ENCODE measurements at places on chromosomes 16 and 17. TPM values are rescaled to one million over a fixed set of nuclear protein-coding genes. Genes with fewer than 3 reads are reported as not detected.

DNA sequence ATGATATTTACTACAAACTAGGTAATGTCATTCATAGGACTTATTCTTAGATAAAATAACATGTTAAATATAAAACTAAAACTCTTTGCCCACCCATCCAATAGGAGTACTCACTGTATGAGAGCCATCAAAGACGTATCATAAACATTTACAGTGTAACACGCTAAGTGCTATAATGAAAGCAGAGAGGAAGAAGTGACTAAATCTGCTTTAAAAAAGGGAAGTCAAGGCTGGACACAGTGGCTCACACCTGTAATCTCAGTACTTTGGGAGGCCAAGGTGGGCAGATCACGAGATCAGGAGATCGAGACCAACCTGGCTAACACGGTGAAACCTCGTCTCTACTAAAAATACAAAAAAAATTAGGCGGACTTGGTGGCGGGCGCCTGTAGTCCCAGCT lies 32.4 kb downstream of the SPAG9 start:
- DNase-seq: no peak

DNA sequence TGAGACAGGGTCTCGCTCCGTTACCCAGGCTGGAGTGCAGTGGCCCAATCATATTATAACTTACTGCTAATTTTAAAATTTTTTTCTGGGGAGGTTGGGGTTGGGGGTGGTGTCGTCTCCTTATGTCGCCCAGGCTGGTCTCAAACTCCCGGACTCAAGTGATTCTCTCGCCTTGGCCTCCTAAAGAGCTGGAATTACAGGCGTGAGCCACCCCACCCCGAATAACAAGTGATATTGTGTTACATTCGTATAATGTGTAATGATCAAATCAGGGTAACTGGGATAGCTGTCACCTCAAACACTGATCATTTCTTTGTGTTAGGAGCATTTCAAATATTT lies 16.2 kb upstream of the KPNA2 start:
- no peak for DNase-seq

DNA sequence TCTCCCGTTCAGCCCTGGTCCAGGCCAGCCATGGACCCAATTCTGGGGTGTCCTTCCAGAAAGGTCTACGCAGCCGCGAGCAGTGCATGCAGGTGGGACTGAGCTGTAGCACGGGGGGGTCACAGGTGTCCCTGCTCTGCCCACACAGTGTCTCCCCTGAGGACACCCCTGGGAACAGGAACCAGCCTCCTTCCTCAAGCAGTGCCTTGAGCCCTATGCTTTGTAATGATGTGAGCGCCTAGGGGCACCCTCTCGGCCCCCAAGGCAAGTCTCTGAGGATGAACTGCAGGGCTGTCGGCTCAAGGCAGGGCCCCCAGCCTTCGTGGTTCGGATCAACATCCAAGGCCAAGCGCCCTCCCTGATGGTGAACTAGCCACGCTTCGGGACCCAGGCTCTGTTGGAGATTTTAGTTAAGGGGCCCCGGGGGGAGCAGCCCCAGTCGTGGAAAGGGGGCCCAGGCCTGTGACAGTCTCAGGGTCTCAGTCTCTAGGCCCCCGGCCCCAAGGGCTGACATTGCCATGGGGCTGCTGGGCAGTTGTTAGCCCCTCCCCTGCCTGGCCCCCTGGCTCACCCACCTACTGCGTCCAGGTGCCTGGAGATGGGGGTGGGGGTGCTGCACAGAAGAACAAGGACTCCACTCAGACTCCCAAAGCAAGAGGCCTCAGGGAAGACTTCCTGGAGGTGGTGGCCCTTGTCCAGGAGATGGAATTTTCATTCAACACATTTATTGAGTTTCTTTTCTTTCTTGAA lies 2.3 kb downstream of the IL17C start:
- no peak for DNase-seq

GRCh38 chr16:88993166-88993761 lies 16.3 kb upstream of the CBFA2T3 start:
- no peak for DNase-seq

DNA sequence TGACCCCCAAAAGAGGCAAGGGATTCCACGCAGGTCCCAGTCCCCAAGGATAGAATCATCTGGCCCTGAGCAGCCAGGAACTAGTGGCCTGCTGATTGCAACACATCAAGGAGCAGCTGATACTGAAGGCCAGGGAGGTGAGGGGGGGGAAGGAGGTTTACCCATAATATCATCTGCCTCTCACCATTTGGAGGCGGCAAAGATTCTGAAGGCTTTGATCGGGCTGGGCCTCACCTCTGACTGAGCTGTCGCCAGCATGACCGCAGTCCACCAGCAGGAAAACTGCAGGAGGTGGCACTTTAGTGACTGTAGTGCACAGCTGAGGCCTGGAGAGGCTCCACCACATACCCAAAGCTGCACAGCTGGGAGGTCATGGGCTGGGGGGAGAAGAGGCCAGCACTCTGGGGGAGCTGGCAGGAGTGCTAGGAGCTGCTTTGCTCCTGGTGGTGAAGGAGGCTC lies 20.5 kb upstream of the ITGA3 start:
- DNase-seq: no peak

- DNase-seq: no peak
These were observed 211.5 kb downstream of the SOX9 start for GRCh38 chr17:72332367-72332766.

DNA sequence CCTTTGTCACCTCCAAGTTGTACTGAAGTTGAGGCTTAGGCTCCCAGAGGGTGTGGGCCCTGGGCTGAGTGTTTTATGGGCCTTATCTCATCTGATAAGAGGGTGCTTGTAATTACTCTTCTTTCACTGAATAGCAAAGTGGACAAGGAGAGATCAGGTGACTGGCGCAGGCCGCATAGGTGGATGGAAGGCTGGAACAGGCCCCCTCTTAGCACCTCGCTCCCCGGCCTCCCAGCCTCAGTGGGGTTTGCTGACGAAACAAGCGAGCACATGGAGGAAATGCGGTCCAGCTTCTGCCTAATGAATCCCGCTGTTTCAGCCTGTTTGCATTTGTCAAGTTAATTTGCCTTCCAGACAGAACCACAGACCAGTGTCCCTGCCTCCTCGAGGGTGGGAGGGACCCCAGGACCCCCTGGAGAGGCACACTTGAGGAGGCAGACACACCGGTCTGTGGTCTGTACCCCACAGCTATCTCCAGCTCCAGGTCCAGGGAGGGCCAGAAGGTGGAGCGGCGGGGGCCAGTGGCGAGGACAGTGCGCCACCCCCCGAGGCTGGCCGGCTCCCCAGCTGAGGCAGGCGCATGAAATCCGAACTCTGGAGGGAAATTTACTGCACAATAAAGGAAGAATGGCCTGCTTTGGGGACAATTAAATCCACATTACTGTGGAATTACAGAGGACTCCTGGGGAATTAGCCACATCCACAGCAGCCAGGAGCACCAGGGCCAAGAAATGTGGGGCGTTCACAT lies 123.4 kb downstream of the NTN1 start:
- no peak for DNase-seq

GRCh38 chr17:46182961-46183360 lies 10.3 kb downstream of the KANSL1 start:
- DNase-seq: no peak

GRCh38 chr17:77924757-77925336 lies 33.7 kb upstream of the TNRC6C start:
- DNase-seq: no peak

DNA sequence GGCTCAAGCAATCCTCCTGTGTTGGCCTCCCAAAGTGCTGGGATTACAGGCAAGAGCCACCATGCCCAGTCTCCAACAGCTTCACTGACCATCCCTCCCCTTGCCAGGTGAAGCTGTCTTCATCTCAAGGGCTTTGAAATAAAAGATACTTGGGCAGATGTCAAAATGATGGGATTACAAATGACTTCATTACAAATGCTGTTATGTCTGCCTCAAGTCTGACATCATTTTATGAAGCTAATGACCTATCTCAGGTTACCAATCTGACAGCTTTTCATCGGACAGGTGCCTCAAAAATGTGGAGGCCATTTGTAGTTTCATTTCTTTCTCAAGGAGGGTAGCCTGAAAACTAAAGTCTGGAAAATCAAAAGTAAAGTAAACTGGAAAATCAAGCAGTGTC lies 323.7 kb upstream of the TBX2 start:
- DNase-seq: no peak

- peak; percentile 61 for DNase-seq
These were observed at the start of gene COPRS for GRCh38 chr17:31858642-31859486. Gene COPRS, minus strand, starts transcription at chr17:31859244. Its CDS starts 45 bp downstream, at chr17:31859199.

- DNase-seq: peak; percentile 52
These were observed 34.4 kb upstream of the PRKCB start for GRCh38 chr16:23801378-23801777.

- no peak for DNase-seq
These were observed 39.2 kb downstream of the ITGAM start for GRCh38 chr16:31298958-31299357.

- no peak for DNase-seq
These were observed 136.7 kb downstream of the SNX11 start for GRCh38 chr17:48244121-48244711.

DNA sequence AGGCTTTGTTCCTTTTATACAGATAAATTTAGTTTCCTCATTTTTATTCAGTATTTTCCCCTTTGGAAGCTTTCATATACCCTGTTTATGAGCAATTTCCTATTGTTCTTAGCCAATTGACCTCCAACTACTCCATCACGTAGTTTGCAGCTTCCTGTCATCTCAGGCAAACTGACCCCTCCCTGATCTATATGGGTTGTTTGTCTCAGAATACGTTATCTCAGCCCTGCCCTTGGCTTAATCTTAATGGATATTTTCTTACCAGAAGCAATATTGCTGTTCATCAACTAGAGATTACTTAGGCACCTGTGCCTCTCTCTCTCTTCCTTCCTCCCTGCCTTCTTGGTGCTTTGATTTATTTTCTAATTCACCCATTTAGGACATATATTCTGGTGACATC lies 81.2 kb downstream of the ZNF18 start:
- no peak for DNase-seq

DNA sequence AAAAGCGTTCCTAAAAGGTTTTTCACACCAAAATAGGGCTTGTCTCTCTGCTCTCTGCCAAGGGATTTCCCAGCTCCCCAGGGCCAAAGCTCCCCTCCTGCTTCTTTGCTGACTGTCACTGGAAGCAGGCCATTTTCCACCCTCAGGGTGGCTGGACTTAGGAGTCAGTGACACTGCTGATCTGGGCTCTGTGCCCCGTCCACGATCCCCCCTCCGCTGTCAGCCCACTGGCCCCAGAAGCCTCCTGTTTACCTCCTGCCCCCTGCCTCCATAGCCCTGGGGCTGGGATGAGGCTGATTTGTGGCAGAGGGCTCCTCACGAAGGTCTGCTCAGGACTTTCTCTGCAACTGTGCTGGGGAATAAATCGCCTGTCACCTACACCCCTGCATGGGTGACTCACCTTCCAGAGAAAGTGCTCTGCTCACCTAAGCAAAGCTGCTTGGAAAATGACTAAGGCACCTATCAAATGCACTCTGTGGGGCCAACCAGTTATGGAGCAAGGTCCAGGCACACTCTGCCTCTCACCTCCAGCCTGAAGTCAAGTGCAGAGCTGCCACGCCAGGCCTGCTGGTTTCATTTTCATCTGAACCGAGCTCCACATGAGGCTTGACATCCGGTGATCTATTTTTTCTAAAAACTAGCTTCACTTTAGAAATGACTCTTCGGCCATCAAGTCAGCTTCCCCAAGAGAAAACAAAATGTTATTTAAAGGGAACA lies 4.9 kb downstream of the MAP3K14 start:
- no peak for DNase-seq

DNA sequence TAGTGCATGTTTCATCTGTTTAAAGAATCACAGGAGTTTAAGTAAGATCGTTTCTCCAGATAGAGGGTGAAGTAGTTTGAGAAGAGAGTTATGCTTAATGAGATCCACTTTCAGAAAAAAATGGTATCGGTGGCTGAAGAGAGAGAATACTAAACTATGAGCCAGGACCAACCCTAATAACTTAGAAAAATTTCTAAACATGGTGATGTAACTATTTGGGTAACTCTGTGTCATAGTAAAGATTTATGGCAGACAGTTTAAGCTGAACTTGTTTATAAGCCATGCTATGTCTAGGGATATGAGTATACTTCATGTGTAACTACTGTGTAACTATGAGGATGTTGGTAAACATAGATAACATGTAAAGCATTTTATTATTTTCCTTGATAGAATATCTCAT lies 489.5 kb downstream of the KCNJ2 start:
- DNase-seq: no peak

DNA sequence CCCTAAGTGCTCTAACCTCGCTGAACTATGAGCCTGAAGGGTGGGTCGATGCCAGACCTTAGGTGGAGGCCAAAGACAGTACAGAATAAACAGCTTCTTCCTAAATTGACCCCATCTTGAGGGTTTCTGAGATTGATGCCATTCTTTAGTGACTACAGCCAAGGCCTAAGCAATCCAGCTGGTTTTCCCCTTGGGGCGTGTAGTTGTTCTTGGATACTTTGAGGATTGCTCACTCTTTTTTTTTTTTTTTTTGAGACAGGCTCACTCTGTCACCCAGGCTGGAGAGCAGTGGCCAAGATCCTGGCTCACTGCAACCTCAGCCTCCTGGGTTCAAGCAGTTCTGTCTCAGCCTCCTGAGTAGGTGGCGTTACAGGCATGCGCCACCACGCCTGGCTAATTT lies 2.0 kb downstream of the OVCA2 start:
- no peak for DNase-seq

DNA sequence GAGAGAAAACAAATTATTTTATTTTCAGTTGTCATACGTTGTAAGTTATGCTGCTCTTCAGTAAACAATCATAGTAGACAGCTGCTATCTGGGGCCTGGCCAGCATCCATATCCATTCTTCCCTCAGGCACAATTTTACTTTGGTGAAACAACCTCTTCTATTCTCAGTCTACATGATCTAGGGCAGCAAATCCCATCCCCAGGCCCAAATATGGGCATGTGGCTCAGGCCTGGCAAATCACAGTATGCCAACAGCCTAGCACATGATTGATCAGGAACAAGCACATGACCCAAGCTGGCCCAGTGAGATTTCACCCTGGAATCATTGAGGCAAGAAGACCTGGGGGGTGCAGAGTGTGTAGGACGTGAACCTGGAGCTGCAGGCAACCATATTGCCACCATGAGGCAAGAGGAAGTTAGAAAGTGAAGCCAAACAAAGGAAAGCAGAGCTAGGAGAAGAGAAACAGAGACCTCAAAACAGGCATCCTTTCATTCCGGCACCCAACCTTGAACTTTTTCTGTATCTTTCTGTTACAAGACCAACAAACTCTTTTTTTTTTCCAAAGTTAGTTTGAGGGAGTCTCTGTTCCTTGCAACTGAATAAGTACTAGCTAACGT lies 10.3 kb upstream of the ABCC12 start:
- no peak for DNase-seq

Gene TMEM92
- not detected for total RNA-seq

Gene CHRNE
- total RNA-seq: 1.0 TPM

Gene TMC7
- 2.1 TPM for total RNA-seq

Gene PITPNM3
- 3.5 TPM for total RNA-seq

Gene STX1B
- 0.56 TPM for total RNA-seq

Gene FAM20A
- 16.2 TPM for total RNA-seq

Gene RNF112
- total RNA-seq: 0.44 TPM

Gene PLLP
- 9.0 TPM for total RNA-seq

Gene GDPD1
- total RNA-seq: 2.0 TPM

All from omental fat pad (tissue), 4 donors.